ENCODE measurements at places on chromosomes 13 and 19.

DNA sequence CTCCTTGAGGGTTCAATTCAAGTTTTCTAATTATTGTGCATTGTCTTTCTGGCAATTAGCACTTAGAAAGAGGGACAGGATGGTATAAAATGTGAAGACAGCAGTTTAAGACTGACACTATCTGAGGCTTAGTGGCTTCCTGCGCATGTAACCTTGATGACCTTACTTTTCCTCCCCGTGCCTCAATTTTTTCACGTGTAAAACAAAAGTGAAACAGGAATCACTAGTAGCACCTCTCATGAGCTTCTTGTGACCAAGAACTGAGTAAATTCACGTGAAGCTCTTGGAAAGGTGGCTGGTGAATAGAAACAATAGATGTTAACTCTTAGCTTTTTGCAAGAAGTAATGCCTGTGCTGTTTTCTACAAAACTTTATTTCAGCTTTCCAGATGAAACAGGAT lies 233.9 kb downstream of the LMO7 start:
- DNase-seq = no peak

DNA sequence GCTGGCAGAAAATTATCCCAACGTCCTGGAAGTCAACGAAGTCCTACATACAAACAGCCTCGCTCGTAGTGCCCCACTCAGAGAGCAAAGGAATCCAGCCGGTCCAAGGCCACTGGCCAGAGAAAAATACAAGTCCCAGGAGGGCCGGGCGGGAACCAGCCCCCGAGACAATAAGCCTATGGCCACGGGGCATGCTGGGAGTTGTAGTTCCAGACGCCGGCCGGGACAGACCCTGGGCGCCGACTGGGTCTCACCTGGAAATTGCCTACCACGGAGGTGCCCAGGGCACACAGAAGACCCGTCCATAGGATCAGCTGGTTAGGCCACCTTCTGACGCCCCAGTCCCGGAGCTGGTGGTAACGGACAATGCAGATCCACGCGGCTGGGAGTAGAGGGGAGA lies 5.4 kb downstream of the TMEM150B start:
- DNase-seq = no peak

GRCh38 chr13:29934531-29935308 lies 84.3 kb upstream of the UBL3 start:
- no peak for DNase-seq

GRCh38 chr13:26323764-26324163 lies 69.8 kb downstream of the CDK8 start:
- no peak for DNase-seq

DNA sequence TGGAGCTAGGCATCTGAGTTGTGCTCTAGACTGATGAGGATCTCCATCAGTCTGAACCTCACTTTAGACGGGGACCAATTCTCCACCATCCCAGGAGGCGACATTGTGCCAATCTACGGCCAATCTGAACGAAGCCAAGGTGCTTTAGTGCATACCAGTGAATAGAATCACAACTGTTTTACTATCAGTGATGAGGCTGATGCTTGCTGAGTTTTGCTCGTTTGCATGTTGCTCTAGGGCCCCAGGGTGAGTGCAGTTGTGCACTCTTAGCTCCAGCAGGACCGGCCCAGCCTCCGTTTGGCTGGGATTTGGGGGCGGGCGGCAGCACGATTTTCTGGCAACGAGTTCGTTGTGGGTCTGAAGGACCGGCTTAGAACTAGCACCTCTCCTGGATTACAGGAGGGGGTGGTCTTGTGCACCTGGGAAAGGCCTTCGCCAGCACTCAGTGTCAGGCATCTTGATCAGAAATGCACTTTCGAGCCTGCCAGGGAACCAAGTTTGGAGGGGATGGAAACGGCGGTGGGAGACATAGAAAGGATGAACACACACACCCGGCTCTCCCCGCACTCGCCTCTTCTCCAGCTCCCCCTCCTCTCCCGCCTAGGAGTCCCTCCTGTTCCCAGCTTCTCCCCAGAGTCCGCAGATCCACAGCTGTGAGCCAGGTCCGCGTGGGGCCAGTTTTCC lies 4.4 kb downstream of the GSX1 start:
- DNase-seq = no peak

DNA sequence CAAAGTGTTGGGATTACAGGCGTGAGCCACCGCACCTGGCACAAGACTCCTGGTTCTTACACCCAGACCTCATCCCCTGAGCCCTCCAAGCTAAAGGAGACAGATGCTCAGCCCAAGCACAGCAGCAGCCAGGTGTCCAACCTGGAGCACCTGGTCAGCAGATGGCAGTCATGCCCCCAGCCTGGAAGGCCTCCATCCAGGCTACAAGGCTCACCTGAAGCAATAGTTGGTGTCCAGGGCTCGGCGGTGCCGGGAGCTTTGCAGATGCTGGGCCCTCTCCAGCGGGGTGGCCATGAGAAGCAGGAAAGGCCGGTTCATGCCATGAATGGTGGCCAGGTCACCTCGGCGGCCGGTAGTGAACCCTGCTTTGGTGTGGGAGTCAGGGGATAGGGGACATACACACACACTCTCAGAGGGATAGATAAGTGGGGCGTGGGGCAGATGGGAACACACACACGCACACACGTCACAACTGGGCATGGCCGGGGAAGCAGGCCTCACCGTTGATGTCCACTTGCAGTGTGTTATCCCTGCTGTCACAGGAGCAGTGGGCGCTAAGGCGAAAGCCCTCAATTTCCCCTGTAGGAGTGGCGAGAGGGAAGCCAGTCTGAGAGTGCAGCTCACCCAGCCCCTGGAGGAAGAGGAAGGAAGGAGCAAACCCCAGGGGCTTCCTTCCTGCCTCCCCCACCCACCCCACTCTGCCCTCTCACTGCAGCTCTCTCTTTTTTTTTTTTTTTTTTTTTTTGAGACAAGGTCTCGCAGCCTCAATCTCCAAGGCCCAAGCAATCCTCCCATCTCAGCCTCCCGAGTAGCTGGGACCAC lies 11.8 kb downstream of the TGFB1 start:
- DNase-seq = no peak

- DNase-seq = no peak
These were observed 38.9 kb upstream of the SERP2 start for GRCh38 chr13:44334751-44335150.

DNA sequence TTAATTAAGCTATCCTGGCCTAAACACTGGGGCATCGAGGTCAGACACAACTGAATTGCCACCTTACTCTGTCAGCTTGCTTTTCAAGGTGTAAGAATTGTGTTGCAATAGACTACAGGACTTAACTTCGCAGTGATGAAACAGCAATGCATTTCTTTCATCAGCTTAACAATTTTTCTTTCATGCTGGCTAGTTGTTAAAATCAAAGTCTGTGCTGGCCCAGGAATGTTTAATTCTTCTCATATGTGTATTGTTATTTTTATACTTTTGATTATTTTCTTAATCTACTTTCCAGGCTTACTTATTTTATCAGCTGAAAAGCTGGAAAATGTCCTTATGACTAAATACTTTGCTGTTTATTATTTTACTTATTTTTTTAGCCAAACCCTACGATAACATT lies 79.7 kb downstream of the EFNB2 start:
- DNase-seq = no peak

DNA sequence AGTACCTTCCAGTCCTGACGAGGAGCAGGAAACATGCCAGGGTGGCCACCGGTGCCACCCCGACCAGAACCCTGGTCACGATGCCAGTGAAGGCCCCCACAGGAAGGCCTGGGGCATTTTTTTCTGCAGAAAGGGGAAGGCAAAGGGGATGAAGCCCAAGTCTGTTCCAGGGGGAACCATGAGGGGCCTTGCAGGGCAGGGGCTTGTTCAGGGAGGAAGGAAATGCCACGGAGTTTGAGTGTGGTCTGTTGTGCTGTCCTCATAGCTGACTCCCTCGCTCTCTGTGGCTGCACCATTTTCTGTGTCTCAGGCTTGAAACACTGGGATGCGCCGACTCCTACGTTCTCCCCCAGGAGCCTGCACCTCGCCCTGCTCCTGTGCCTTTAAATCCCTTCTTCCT lies 27.5 kb upstream of the CEACAM1 start:
- no peak for DNase-seq

DNA sequence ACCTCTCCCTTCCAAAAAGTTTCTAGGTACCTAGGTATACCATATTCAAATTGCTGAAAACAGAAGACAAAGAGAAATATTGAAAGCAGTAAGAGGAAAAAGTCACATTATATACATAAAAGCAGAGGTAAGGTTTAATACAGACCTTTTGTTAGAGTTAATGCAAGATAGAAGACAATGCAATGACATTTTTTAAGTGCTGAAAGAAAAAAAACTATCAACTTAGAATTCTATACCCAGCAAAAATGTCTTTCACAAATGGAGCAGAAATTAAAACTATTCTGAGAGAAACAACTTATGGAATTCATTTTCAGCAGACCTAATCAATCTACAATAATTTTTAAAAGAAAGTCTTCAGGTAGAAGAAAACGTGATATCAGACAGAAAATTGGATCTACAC lies 77.2 kb downstream of the CRYL1 start:
- no peak for DNase-seq

DNA sequence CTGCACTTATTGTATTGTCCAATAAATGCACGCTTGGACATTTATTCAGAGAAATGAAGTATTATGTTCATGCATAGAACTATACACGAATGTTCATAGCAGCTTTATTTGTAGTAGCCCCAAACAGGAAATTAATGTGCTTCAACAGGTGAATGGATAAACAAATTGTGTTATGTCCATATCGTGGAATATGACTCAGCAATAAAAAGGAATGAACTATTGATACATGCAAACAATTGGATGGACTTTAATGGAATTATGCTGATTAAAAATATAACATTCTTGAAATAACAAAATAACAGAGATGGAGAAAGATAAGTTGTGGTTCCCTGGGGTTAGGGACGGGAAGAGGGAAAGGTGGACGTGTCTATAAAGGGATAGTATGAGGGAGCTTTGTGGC lies 65.9 kb downstream of the GPC5 start:
- no peak for DNase-seq

DNA sequence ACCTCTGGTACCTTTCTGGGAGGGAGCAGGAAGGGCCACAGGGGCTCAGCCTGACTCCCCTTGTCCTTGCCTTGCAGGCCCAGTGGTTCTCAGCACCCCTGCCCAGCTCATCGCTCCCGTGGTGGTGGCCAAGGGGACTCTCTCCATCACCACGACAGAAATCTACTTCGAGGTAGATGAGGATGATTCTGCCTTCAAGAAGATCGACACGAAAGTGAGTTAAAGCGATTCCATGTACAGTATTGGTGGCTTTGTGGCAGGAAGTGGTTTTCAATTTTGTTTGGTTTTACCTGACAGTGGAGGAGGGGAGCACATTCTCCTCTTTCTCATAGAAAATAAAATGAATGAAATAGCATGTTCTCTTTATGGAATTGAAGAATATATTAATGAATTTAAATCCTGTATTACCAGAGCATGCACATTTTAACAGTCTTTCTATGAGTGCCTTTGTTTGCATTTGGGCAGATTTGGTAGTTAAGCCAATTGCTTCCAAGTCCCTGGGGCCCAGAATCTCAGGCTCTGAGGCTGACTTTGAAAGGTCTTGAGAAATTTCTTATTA lies 4.1 kb downstream of the MAB21L1 start:
- no peak for DNase-seq

GRCh38 chr19:33535226-33535625 lies 13.6 kb upstream of the PEPD start:
- no peak for DNase-seq

DNA sequence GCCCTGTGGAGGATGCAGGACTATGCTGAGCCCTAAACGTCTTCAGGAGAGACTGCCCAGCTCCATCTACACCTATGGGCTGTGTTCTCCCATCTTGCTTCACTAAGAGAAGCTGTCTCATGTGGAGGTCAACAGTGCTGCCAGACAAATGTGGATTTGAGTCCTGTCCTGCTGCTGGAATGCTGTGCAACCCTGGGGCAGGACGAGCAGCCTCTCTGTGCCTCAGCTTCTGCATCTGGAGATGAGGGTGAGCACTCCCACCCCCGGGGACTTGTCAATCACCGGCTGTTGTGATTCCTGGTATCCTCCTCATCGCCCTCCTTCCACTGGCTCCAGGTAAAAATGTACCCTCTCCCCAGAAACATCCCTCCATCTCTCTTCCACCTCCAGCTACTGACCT lies 16.3 kb downstream of the EPS15L1 start:
- no peak for DNase-seq

- DNase-seq = no peak
These were observed 129.3 kb upstream of the SPACA7 start for GRCh38 chr13:112246731-112247470.

GRCh38 chr19:56748378-56748777 lies 76.8 kb upstream of the ZNF835 start:
- peak; percentile 20 for DNase-seq

DNA sequence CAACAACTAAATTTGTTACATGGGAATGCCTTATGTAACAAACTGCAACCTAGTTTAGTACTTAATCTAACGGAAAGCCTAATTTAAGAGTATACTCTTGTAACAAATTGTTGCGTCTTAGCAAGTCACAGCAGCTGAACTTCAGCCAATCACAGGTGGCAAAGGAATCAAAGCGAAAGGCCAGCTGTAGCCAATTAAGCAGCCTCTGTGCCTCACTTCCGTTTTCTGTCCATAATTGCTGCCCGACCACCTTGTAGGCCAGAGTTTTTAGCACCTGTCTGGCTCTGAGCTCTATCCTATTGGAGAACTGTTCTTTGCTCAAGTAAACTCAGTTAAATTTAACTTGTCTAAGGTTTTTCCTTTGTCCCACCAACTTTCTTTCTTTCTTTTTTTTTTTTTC lies 18.1 kb upstream of the HSPH1 start:
- DNase-seq = no peak
